Muscle of back (tissue), 13 donors: ENCODE measurements at places on chromosomes 1 and 21. TPM values are rescaled to one million over a fixed set of nuclear protein-coding genes. Genes with fewer than 3 reads are reported as not detected.

The PAQR6 gene
- 3.5 TPM for polyA plus RNA-seq

The BCL2L15 gene
- 0.37 TPM for polyA plus RNA-seq

The TENT5C gene
- polyA plus RNA-seq: 3.1 TPM

The SLC6A9 gene
- polyA plus RNA-seq: 2.0 TPM

The KCNA3 gene
- 0.21 TPM for polyA plus RNA-seq

The ESPN gene
- polyA plus RNA-seq: 1.4 TPM

The CLDN17 gene
- polyA plus RNA-seq: not detected

The AHDC1 gene
- polyA plus RNA-seq: 66.9 TPM

The VTCN1 gene
- polyA plus RNA-seq: 0.17 TPM

The TMEM9 gene
- 49.9 TPM for polyA plus RNA-seq

The ELOVL1 gene
- polyA plus RNA-seq: 36.2 TPM

The SGIP1 gene
- 1.8 TPM for polyA plus RNA-seq

The CA6 gene
- not detected for polyA plus RNA-seq

The S100A16 gene
- polyA plus RNA-seq: 43.5 TPM

The GUCA2A gene
- polyA plus RNA-seq: not detected

The FNDC10 gene
- polyA plus RNA-seq: 2.4 TPM

The MYOC gene
- 1.7 TPM for polyA plus RNA-seq

The PLPP3 gene
- polyA plus RNA-seq: 128 TPM

The SPATA17 gene
- 3.5 TPM for polyA plus RNA-seq

The TTC34 gene
- 0.17 TPM for polyA plus RNA-seq

The IFNGR2 gene
- 60.8 TPM for polyA plus RNA-seq

The MYCL gene
- polyA plus RNA-seq: 2.0 TPM

The MRPL39 gene
- 29.3 TPM for polyA plus RNA-seq

The CIART gene
- 1.7 TPM for polyA plus RNA-seq

The MLLT11 gene
- polyA plus RNA-seq: 16.0 TPM

The CYP4A11 gene
- polyA plus RNA-seq: not detected

The PRPF38B gene
- 40.7 TPM for polyA plus RNA-seq

The NEXN gene
- 212 TPM for polyA plus RNA-seq

The UTS2 gene
- polyA plus RNA-seq: not detected

The UMODL1 gene
- polyA plus RNA-seq: not detected

The ATG4C gene
- polyA plus RNA-seq: 12.7 TPM

The APCS gene
- polyA plus RNA-seq: not detected

The OR2T10 gene
- polyA plus RNA-seq: not detected

The MANEAL gene
- 2.4 TPM for polyA plus RNA-seq

The LRRC39 gene
- 180 TPM for polyA plus RNA-seq

The NBPF15 gene
- polyA plus RNA-seq: 58.0 TPM

The FAM72B gene
- 6.3 TPM for polyA plus RNA-seq

The GPR157 gene
- 3.8 TPM for polyA plus RNA-seq

The FCGR1A gene
- 2.8 TPM for polyA plus RNA-seq

The RXRG gene
- 43.2 TPM for polyA plus RNA-seq

The ELAPOR1 gene
- 1.0 TPM for polyA plus RNA-seq

The A3GALT2 gene
- polyA plus RNA-seq: not detected

The NMNAT1 gene
- 11.4 TPM for polyA plus RNA-seq

The FCRL4 gene
- polyA plus RNA-seq: not detected

The OVAAL gene
- polyA plus RNA-seq: not detected

The ICOSLG gene
- 5.4 TPM for polyA plus RNA-seq

The OLIG2 gene
- polyA plus RNA-seq: not detected

The TMEM82 gene
- polyA plus RNA-seq: not detected

The FMO2 gene
- polyA plus RNA-seq: 1.5 TPM

The GPR161 gene
- 11.6 TPM for polyA plus RNA-seq

The IL22RA1 gene
- 1.8 TPM for polyA plus RNA-seq

The PBXIP1 gene
- 81.5 TPM for polyA plus RNA-seq

The SORT1 gene
- 23.3 TPM for polyA plus RNA-seq
